Hematopoietic multipotent progenitor cell treated with erythropoietin and hydrocortisone succinate and interleukin-3 and kit ligand, for 17 days (in vitro differentiated cells): ENCODE measurements at places on chromosomes 12 and 14.

DNA sequence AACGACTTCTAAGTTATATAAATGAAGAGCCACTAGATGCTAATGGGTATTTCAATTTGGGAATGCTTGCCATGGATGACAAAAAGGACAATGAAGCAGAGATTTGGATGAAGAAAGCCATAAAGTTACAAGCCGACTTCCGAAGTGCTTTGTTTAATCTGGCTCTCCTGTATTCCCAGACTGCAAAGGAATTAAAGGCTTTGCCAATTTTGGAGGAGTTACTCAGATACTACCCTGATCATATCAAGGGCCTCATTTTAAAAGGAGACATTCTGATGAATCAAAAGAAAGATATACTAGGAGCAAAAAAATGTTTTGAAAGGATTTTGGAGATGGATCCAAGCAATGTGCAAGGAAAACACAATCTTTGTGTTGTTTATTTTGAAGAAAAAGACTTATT, 52.8 kb downstream of the TMTC3 start:
- DNase-seq: no peak

GRCh38 chr12:67426067-67426466, 156.9 kb downstream of the CAND1 start:
- no peak for DNase-seq

- DNase-seq: no peak
These were observed 134.5 kb upstream of the C14orf180 start for GRCh38 chr14:104445086-104445485.

DNA sequence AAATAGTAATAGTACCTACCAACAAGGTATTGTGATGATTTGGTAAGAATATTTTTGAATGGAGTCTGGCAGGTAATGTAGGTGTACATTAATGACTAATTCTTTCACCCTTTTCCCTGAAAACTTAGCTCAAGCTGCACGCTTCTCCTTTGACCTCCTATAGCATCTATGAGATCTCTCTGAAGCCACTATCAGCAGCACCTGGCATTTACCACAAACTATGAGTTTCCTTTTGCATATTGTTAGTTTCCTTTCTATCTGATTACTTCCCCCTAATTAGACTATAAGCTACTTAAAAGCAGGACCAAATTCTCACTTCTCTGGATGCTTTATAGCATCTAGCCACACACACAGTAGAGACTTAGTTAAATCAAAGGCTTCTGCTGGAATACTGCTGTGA, 48.1 kb downstream of the SLC8A3 start:
- DNase-seq: no peak

DNA sequence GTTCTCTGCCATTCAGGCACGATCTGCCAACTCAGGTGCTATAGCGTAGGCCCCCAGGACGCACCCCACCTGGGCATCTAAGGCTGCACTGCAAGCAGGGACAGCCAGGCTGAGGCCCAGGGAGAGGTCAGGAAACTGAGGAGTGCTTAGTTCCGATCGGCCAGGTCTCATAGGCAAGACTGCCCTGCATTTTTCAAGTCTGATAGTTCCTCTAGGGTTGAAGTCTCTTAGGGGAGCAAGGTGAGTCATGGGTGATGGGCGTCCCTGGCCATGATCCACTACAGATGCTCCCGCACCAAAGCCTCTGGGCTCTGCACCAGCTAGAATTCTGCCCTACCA, 13.2 kb downstream of the NOPCHAP1 start:
- DNase-seq: no peak

DNA sequence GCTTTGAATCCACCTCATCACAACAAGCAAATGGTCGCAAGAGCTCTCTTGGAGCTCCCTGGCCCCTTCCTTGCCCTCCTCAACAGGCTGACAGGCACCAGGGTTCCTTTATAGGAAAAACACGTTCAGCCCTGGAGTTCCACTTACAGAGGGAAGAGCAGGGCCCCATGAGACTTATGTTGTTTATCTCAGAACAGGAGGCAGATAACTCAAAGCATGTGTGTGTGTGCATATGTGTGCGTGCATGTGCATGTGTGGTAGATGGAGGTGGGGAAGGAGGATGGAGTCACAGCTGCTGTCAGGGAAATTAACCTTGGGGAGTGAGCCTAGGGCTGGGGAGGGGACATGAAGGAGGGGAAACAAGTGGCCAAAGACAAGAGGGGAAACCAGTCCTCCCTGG, 138.1 kb downstream of the DPF3 start:
- no peak for DNase-seq

GRCh38 chr14:104979758-104980610, 1.8 kb upstream of the AHNAK2 start:
- DNase-seq: no peak

DNA sequence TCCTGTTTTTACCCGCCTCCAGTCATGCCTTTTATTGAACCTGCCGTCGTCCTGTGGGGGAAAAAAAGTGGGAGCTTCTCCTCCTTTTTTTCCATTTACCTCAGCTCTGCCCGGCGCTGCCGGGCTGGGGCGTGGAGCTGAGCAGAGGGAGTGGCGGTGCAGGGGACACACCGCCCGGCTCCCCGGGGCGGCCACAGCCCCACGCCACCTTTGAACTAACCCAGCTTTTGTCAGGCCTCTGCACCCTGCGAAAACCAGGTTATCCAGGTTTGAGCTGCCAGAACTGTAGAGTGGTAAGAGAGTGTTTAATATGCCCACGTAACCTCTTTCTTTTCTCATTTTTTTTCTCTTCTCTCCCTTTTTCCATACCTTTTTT, 161.0 kb upstream of the FKBP4 start:
- no peak for DNase-seq

- DNase-seq: peak; percentile 46
These were observed 64.1 kb downstream of the SYNE3 start for GRCh38 chr14:95452176-95452892.

GRCh38 chr12:124423761-124424515, 129.0 kb downstream of the RFLNA start:
- DNase-seq: no peak

DNA sequence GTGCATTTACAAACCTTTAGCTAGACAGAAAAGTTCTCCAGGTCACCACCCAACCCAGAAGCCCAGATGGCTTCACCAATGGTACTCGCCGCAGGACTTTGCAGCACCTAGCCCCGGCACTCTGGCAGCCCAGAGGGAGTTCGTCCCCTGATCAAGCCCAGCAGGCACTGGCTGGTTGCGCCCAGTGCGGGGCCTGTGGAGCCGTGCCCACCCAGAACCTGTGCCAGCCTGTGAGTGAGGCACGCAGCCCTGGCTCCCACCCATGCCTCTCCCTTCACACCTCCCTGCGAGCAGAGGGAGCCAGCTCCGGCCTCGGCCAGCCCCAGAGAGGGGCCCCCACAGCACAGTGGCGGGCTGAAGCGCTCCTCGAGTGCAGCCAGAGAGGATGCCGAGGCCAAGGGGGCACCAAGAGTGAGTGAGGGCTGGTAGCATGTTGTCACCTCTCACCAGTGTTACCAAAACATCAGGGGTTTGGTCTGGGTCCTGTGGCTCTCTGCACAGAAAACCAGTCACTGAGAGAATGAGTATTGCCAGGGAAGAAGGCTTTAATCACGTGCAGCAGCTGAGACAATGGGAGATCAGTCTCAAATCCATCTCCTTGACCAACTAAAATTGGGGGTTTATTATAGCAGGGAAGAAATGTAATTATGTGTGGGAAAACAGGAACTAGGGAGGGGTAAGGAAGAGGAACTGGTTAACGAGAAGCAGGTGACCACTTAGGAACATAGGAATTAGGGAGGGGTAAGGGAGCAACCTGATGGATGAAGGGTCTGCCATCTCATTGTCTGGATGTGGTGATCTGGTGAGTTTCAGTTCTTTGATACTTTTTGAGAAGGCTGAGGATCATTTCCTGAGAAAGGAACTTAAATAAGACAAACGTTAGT, 151.3 kb downstream of the NUBPL start:
- DNase-seq: no peak

DNA sequence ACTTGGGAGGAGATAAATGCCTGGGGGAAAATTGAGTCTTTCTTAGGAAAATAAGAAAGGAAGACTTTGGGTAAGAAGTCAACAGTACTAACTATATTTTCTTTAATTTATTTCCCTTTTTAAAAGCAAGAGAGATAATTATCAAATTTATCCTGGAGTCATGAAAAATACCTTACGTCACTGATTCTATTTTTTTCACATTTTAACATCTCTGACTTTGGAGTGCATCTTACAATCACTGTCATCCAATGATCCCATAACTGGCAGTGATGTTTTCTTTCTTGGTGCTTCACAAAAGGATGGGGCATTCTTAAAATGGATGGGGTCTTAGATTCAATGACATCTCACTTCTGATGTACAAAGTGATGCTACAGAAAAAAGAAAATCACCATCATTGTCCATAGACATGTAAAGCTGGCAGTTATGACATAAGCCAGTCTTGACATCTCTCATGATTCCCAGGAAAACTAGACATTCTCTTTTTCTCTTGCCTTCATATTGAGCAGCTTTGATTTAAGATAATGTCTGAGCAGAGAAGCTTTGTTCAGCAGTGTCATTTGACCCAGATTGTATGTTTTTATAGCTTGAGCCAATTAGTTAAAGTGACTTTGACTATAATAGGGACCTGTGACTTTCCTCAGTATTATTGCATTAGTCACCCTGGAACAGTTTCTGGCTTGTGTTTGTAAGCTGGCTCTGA, 236.2 kb downstream of the EGLN3 start:
- DNase-seq: no peak

GRCh38 chr14:93997916-93998870, 1.1 kb downstream of the CCDC197 start:
- DNase-seq: no peak

DNA sequence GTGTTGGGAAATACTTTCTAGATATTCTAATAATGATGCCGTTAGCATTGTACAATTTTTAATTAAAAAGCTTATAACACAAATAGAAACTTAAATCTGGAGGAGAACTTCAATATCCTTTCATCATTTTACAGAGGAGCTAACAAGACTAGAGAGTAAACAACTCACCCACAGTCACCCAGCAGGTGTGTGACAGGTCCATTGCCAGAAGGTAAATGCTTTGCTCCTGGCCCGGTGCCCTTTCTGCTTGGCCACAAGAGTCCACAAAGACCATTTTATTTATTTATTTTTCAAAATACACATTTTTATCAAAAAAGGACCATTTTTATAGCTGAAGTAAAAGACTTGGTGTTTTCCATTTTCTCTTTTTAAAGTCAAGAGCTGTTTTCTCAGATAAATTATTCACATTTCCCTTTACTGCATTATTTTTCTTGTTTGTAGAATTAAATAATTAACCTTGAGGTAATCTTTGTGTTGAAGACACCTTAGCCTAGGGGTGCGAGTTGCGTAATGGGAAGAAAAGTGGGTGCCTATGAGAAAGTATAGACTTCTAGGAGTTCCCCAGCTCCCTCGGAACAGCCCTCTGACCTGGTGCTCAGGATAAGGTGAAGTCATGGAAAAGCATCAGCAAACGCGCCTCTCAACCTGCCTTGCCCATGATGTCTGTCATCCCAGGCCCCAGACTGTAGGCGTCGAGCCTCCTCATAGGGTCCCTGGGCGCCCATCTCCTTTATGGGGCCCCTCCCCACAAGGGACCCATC, 26.3 kb upstream of the AMIGO2 start:
- no peak for DNase-seq

GRCh38 chr14:52018252-52018651, 28.9 kb downstream of the RTRAF start:
- no peak for DNase-seq

DNA sequence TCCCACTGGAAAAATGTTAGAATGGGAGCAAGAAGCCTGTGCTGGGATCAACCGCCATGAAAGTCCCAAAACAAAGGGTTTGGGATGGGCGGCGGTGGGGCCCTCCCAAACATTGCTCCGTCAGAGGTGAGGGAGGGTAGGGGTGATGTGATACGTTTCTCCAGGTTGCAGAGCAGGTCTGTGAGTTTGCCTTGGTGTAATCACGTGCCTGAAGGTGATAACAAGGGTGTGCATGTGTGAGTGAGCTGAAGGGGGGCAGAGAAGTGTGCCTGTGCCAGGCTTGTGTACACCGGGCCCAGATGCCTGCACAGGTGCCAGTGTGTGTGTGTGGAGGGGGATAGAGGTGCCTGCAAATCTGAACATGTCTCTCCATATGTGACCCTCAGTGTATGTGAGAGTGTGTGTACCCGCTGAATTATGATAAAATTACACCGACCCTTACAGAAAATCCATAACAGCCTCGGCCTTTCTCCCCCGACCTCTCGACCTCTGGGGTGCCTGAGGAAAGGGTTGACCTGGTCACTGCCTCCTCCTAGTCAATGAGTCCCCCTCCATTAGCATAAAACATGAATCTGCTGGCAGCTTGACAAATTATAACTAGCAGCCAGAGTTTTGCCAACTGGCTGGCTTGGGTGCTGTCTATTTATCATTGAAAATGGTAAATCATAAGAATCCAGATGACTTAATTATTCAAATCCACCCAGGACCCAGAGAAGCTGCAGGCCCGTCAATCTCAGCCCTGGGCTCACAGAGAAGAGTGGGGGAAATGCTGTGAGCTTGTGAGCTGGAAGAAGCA, 55.6 kb downstream of the SMUG1 start:
- DNase-seq: no peak

GRCh38 chr14:55867719-55868118, 250.5 kb upstream of the PELI2 start:
- no peak for DNase-seq

- DNase-seq: no peak
These were observed 35.5 kb downstream of the RGS6 start for GRCh38 chr14:71967704-71968103.
